ENCODE measurements at places on chromosomes 7 and 10.

- no peak for DNase-seq
Observed at GRCh38 chr10:122021379-122021778, 32.4 kb downstream of the TACC2 start.

DNA sequence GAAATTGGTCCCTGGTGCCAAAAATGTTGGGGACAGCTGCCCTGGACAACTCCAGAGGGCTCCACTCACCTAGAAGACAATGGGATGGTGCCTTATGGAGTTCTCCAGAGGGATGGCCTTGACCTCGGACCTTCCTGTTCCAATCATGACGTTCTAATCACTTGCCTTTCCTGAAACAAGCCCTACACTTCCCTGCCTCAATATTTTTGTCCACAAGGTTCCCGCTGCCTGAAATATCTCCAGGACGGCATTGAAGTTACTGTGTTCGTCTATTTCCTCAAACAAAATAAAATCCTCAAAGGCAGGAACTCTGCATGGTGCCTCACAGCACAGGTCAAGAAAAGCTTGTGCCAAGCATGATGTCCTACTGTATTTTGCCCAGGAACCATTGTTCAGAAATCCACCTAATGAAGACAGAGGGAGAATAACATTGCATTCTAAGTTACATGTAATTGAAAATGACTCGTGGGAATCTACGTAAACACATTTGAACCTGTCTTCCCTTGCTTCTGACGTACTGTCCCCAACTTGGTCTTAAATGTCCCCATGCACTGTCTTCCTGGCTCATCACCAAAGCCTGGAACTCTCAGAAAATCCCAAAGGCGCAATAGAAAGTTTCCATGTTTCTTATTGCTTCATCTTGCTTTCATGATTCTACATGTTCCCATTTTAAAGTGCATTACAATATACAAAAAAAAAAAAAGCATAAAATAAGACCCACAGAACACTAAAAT, 342.3 kb upstream of the NRP1 start:
- no peak for DNase-seq

GRCh38 chr10:45091968-45092367, 91.2 kb downstream of the ZNF22 start:
- no peak for DNase-seq

DNA sequence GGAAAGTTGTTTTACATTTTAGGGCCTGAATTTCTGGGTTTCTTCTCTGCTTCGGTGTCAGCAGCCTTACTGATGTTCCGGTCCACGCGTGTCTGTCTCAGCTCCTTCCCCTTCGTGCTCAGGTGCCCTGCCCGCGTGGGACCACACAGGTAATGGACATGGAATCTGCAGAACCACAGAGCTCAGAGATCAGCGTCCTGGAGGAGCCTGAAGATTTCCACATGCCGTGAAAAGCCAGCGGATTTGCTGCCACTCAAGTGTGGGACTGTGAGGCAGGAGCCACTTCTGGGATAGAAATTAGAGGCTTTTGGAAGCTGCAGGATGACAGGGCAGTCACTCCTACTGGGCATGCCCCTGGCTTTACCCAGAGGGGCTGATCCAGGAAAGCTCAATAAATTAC, 666.1 kb upstream of the FOXK1 start:
- DNase-seq: no peak

GRCh38 chr7:102318482-102318971, 31.9 kb downstream of the SH2B2 start:
- DNase-seq: no peak

GRCh38 chr10:71393841-71394475, 2.8 kb upstream of the CDH23 start:
- no peak for DNase-seq

- no peak for DNase-seq
Observed at GRCh38 chr7:118057404-118057803, 126.6 kb upstream of the LSM8 start.

DNA sequence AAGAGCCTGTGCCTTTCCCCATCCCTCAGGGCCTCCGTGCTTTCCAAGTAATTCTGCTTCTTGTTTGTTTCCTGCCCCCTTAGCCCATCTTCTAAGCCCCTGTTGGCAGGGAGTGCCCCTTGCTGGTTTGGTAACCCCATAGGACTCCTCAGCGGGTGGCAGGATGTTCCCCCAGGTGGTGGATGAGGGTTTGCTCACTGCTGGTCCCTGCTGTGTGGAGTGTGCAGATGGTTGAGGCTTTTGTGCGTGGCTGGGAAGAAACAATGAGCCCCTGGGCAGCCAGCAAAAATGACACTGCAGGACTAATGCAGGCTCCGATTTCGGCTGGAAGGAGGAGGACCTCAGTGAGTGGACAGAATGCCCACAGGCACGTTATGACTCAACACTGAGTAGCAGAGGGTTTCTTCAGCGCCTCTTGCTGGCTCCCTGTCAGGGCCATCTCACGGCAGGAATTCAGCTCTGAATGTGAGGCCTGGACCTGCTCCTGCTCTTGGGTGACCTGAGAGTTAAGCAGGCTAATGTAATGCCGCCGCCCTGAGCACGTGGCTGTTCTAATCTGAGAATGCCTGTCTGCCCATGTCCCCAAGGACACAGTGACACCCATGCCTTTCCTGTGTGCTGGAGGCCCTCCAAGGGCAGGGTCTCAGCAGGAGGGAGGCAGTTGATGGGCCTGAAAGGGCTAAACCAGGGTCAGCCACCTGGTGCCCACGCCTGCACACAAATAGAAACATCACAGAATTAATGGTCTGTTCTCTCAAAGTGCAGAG, 16.6 kb downstream of the BAG3 start:
- no peak for DNase-seq

- DNase-seq: no peak
Observed at GRCh38 chr7:68158686-68159295, 1162.2 kb downstream of the TYW1 start.

DNA sequence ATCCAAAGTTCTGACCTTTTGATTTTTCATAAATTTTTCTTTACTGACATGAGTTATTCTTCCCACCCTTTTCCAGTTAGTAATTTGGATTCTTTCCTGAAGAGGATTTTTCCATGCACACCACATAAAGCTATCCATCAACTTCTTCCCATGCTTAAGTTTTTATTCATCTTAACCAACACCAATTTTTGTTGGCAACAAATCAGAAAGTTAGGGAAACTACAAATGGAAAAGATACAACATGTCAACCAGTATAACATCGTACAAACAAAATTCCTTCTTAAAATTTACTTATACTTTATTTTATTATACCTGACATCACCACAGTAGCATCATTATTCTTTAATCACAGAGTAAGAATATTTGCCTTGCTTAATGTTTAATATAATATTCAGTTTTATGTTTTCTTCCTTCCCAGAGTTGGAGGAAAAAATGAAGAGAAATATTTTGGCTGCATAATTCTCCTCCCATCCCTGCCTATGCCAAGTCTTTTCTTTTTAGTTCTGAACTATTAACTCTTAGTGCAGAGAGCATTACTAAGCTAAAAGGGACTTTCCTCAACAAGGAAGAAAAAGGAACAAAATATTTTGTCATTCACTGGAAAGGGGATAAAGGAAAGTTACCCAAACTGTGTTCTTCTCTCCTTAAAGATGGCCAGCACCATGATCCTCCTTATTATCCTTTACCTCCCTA, 67.5 kb upstream of the MEOX2 start:
- no peak for DNase-seq

GRCh38 chr7:32658467-32658869, 163.2 kb downstream of the AVL9 start:
- DNase-seq: no peak

- DNase-seq: no peak
Observed at GRCh38 chr7:78487464-78487863, 688.9 kb downstream of the PHTF2 start.

GRCh38 chr10:106714734-106715555, 449.6 kb downstream of the SORCS1 start:
- peak; percentile 52 for DNase-seq

- DNase-seq: peak; percentile 61
Observed at GRCh38 chr7:25427721-25428120, 199.4 kb upstream of the NPVF start.

- peak; percentile 64 for DNase-seq
Observed at GRCh38 chr7:129225206-129225930, 538 bp downstream of the AHCYL2 start.

- DNase-seq: no peak
Observed at GRCh38 chr7:131225619-131226513, 101.8 kb upstream of the MKLN1 start.

DNA sequence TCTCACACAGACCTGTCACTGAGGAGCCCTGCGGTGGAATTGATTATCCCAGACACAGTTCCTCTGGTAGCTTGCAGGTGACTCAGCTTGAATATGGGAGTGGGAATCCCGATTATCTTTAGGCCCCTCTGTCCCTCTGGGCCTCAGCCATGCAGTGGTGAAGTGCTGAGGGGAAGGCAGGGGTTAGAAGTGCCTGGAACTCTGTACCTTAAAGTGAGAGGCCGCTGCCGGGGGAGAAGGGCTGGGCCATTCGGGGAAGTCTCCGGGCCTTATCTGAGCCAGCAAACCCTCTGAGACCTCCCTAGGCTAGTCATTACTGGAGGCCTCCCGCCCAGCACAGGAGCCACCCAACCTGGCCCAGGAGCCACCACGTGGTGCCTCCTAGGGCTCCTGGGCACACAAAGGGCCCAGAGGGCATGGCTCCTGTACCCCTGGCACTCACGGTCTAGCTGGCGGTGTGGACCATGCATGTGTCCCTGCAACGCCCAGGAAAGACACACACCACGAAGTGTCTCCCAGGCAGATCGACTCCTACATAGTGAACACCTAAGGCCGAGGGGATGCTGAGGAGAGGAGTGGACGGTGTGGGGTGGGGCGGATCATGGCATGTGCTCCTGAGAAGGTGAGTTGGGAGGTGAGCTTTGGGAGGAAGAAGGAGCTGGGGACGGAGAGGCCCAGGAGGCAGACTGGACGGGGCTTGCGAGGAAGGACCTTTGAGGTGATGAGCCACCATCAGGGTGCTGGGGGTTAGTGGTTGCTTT, 56.2 kb downstream of the HK1 start:
- no peak for DNase-seq

DNA sequence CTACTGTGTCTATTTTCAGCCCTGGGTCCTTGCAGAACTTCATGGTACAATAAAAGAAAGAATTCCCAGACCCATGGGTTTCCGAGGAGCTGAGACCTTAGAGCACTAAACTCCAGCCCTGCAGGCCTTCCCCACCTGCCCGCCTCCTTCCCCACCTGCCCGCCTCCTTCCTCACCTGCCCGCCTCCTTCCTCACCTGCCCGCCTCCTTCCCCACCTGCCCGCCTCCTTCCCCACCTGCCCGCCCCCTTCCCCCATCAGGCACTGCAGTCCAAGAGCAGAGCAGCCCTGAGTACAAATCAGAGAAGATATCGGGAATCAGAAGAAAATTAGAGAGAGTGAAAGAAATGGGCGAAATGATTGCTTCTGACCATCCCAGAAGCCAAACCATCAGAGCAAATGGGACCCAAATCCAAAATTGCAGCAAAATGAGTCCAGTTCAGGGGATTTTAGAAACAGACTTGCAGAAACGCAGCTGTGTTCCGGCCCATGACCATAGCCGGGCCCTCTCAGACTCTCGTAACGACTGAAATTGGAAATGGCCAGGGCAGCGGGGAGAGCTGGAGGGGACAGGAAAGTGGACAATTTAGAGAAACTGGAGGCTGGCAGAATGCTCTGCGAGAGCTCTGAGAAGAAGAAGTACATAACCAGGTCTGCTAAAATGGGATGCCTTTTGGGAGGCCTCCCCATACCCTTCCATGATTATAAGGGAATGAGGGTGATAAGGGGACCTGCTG, 568.4 kb downstream of the TCERG1L start:
- DNase-seq: no peak

DNA sequence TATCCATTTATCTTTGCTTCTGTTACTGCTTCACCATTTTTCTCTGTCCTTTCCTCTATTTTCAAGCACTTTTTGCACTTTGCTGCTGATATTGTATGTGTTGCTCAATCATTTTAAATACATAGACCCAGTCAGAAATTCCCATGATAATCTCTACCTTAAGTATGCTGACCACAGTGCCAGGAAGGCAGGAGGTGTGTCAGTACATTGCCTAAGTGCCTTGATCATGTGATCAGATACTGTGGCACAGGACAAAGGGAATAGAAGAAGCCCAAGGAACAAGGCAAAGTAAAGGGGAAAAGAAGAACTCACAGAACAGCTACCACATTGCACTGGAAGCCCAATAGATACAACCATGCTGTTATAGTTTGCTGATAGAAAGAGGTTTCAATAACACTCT, 53.7 kb upstream of the CD36 start:
- DNase-seq: no peak

DNA sequence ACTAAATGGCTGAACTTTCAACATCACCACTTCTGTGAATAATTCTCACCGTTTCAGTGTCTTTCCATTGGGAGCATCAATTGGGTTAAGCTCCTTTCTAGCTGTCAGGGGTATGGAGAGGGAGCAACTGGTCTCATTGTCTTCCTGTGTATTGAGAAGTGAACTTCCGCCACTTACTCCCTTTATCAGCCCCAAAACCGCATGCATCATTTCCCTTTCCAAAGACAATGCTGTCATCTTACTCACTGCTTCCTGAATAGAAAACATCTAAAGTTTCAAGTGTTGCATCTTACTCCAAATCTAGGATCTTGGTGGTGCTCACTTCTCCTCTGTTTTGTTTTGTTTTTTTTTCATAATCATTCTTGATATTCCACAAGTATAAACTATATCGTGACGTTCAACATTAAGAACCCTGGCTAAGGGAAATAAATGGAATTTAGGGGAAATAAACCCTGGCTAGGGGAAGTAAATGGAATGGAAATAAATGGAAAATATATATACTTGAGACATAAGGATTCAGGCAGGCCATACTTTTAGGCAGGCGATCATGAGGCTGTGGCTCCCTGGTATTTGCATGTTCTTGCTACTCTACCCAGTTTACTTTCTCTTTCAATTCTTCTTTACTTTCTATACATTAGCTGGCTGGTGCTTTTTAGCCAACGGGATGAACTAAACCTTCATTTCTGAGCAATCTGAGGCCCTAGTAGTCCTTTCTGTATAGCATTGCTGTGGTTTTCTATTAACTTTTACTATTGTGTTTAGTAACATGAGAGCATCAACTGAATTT, 371.9 kb downstream of the BMPER start:
- peak; percentile 73 for DNase-seq

DNA sequence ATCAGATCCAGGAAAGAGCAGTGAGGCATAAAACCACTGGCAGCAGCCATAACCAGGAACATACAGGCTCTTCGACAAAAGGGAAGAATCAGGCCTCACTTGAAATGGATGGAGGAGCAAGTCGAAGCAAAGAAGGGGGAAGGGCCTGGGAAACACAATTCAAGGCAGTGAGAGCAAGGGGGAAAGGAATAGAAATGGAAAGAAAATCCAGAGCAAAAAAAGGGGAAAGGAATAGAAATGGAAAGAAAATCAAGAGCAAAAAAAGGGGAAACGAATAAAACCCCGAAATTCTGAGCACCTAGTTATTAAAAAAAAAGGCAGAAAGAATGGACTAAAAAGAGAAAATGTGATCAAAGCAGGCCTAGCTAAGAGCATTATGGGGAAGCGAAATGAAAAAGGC, 24.1 kb upstream of the PRKAR2B start:
- DNase-seq: no peak

- DNase-seq: no peak
Observed at GRCh38 chr7:5422396-5423305, 983 bp downstream of the TNRC18 start.

DNA sequence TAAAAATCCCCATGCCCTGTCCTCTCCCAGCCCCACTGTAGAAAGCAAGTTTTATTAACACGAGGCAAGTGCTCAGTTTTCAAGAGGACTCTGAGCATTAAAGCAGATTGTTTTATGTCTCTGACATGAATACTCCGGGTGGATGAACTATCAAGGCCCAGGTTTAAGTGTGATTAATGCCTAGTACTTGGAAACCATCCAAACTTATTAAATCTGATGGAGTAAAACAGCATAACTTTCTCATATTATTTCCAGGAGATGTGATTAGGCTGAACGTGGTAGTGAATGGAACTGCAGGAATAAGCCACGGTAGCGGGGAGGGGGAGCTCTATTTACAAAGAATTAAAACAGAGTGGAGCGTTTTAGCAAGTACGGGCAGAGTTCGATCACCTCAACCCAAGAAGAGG, 144.2 kb upstream of the RNF32 start:
- no peak for DNase-seq
